ENCODE measurements at places on chromosomes 2 and 18. TPM values are rescaled to one million over a fixed set of nuclear protein-coding genes. Genes with fewer than 3 reads are reported as not detected.

GRCh38 chr2:222193328-222193983, 105.3 kb downstream of the PAX3 start:
- DNase-seq: no peak

GRCh38 chr18:8947566-8947965, 154.9 kb upstream of the NDUFV2 start:
- DNase-seq: no peak

DNA sequence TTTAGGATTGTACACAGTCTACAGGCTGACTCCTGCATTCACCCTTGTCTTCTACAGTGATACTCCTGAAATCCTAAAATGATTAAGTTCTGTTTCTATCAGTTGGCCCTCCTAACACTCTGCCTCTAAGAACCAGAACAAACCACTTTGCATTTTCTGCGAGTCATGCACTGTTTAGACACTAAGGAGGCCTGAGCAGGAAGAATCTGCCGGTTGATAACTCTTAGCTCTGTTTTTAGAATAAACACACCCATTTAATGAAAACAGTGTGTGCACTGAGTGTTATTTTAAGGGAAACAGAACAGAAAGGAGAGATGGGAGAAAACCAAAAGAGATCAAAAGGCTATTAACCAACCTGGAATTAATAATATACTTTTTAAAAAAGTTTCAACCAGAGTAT, 22.9 kb upstream of the SSB start:
- DNase-seq: no peak

RAB17 gene
- 1.7 TPM for total RNA-seq

GRCh38 chr2:144550084-144550483, 30.2 kb upstream of the ZEB2 start:
- DNase-seq: no peak
